ENCODE measurements at places on chromosomes 4 and X.

GRCh38 chrX:18886005-18886343, 97.9 kb downstream of the PHKA2 start:
- H3K27ac ChIP-seq, result peak overlapping the region; percentile 87
- no peaks in the 10 kb centered on the region for H3K27me3 ChIP-seq
- peak overlapping the region; percentile 71 for H3K4me3 ChIP-seq
- H3K36me3 ChIP-seq, result no peaks in the 10 kb centered on the region
- peak; percentile 6 for DNase-seq

- H3K4me1 ChIP-seq, result no peaks in the 10 kb centered on the region
- H3K4me3 ChIP-seq, result no peak overlapping the region
- H3K36me3 ChIP-seq, result no peaks in the 10 kb centered on the region
- no peak overlapping the region for H3K27ac ChIP-seq
Measured at GRCh38 chrX:106780664-106781377, 21.7 kb upstream of the TBC1D8B start.

GRCh38 chrX:69538321-69538876, 34.3 kb downstream of the NALF2 start:
- H3K4me1 ChIP-seq, result peaks cover 10% of the 10 kb centered on the region
- no peak overlapping the region for H3K27ac ChIP-seq
- H3K27me3 ChIP-seq, result peaks cover 5% of the 10 kb centered on the region

DNA sequence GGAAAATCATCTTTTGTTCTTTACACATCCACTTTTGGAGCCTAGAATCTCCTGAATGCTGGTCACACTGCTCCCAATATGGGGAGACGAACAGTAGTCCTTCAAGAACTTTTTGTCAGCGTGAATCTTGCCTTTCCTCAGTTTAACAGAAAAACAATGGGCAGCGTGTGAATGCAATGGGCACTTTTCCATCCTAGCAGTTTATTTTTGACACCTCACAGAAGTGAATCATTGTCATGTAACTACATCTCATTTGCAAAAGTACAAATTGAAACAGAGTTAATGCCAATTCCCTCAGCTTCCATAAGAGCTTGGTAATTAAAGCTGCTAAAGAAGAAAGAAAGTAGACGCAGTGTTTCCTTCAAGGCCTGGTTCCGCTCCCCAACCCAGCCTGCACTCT, 85.5 kb downstream of the DRD5 start:
- H3K36me3 ChIP-seq, result no peaks in the 10 kb centered on the region
- no peak overlapping the region for H3K4me3 ChIP-seq
- no peak overlapping the region for H3K27ac ChIP-seq
- no peaks in the 10 kb centered on the region for H3K4me1 ChIP-seq
- no peak for DNase-seq

GRCh38 chr4:138673053-138673452, 342.5 kb upstream of the NOCT start:
- peaks cover 4% of the 10 kb centered on the region for H3K27me3 ChIP-seq
- no peaks in the 10 kb centered on the region for H3K4me1 ChIP-seq
- H3K4me3 ChIP-seq, result no peak overlapping the region
- no peaks in the 10 kb centered on the region for H3K36me3 ChIP-seq
- no peak for DNase-seq
- no peak overlapping the region for H3K27ac ChIP-seq

DNA sequence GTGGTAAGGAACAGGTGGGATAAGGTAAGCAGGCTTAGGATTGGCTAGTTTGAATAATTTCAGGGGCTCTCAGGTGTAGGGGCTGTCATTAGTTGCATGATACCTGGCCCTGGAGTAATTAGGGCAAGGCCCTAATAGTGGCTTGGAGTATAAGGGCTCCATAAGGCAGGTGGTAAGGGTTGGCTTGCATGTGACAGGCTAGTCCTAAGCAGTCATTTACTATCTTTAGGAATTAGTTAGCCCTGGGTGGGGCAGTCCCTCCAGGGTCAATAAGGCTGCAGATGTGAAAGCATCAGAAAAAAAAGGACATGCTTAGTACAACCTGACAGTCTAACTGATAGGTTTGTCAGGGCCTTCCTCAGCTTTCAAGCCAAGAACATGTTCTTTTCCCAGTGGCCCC, 7.8 kb upstream of the TMPRSS11D start:
- H3K27ac ChIP-seq, result no peak overlapping the region
- no peaks in the 10 kb centered on the region for H3K27me3 ChIP-seq
- no peak overlapping the region for H3K4me3 ChIP-seq
- H3K36me3 ChIP-seq, result no peaks in the 10 kb centered on the region

- H3K36me3 ChIP-seq, result peaks cover 4% of the 10 kb centered on the region
- no peak overlapping the region for H3K4me3 ChIP-seq
- no peak overlapping the region for H3K27ac ChIP-seq
- no peaks in the 10 kb centered on the region for H3K27me3 ChIP-seq
Measured at GRCh38 chr4:165079476-165079875, 25.8 kb downstream of the TRIM75 start.

GRCh38 chr4:40516651-40517050, 113.0 kb downstream of the RBM47 start:
- DNase-seq, result no peak
- H3K27me3 ChIP-seq, result no peaks in the 10 kb centered on the region
- H3K36me3 ChIP-seq, result no peaks in the 10 kb centered on the region
- H3K4me3 ChIP-seq, result no peak overlapping the region
- peaks cover 15% of the 10 kb centered on the region for H3K4me1 ChIP-seq

DNA sequence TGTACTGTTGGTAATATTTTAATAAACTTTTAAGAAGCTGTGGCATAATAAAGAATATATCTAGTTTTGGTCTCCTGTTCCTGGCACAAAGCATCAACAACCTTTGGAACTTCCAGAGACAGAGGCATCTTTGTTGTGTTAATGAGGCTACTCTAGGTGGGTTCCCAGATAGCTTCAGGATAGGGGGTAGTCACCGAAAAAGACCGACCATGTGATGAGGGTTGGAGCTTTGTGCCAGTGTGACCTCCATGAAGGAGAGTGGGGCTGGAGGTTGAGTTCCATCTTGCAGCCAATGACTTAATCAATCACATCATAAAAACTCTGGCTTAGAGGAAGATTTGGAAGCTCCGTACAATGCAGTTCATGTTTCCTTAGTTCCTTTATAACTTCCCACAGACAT, 9.9 kb downstream of the PPAT start:
- H3K27me3 ChIP-seq, result no peaks in the 10 kb centered on the region
- DNase-seq, result no peak
- H3K27ac ChIP-seq, result no peak overlapping the region
- H3K36me3 ChIP-seq, result peaks cover 7% of the 10 kb centered on the region
- H3K4me1 ChIP-seq, result peaks cover 20% of the 10 kb centered on the region
